ENCODE measurements at places on chromosomes 4 and X.

DNA sequence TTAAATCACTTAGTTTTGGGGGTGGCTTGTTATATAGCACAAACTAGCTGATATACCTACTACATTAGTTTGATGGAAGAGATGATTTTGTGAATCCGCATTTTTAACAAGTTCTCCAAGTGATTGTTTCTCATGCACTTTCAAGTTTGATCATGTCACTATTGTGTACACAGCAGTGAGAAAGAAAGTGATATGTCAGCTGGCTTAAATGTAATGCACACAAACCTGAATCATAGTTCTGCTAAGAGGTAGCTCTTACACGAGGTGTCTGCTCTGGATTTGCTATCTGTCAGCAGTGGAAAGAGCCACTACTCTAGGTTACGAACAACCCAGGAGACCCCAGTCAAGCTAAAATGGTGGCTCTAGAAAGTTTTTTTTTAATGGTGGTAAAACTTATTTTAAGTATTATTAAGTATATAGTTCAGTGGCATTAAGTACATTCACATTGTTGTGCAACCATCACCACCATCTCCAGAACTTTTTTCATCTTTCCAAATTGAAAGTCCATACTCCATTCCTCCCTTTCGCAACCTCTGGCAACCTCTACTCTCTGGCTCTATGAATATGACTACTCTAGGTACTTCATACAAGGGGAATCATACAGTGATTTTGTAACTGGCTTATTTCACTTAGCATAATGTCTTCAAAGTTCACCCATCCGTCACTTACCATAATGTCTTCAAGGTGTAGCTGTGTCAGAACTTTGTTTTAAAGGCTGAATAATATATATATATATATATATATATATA, 147.3 kb downstream of the HS6ST2 start:
- no peak for DNase-seq

GRCh38 chrX:9788911-9789310, 2.7 kb downstream of the SHROOM2 start:
- DNase-seq = no peak

DNA sequence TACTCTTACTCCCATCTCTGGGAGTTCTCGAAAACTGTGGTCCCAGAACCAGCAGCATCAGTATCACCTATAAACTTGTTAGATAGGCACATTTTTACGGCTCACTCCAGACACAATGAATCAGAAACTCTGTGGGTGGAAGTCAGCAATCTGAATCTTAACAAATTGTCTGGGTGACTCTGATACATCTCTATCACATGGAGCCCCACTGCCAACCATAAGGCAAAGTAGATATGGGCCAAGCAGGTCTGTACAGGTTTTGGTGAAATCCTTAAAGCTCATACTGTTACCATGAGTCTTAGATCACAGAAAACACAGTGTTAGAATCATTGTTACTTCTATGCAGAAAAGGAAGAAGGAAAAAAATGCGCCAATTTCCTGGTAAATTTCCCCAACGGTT, 122.5 kb upstream of the HCCS start:
- DNase-seq = no peak

- no peak for DNase-seq
Measured at GRCh38 chr4:143302536-143302935, 34.1 kb upstream of the GAB1 start.

DNA sequence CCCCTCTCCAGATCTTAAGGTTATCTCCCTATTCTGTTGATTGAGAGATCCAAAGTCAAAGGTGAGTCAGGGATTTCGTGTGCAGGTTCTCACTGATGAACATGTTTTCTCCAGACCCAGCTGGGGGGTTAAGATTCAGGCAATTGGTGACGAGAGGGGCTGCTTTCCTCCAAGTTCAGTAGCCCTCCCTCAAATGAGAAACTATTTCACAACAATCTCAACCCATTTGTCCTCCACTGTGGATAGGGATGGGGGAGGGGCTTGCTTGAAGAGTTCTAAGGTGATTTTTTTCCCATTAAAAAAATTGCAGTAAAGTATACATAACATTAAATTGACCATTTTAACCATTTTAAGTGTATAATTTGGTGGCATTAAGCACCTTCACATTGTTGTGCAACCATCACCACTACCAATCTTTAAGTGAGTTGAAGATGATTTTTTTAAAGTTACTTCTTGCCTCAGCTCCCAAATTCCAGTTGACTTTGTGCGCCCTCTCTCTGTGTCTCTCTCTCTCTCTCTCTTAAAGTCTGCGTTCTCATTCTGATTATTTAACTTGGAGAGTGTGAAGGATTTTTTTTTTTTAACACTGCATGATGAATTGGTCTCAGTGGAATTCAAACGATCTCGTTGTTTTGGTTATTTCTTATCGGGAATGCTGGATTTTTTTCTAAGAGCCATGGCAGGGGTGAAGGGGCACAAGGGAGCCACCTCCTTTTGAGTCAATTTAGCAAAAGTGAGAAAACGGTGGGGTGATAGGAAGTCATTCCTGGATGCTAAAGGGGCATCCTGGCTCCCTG, 175.9 kb downstream of the SHROOM3 start:
- DNase-seq = no peak
